ENCODE measurements at places on chromosomes 5 and 9. TPM values are rescaled to one million over a fixed set of nuclear protein-coding genes. Genes with fewer than 3 reads are reported as not detected.

PROB1 gene
- total RNA-seq, result 5.1 TPM

MPDZ gene
- total RNA-seq, result 65.6 TPM

GABRA1 gene
- not detected for total RNA-seq

PRELID1 gene
- 117 TPM for total RNA-seq

ABO gene
- 0.63 TPM for total RNA-seq

ARL14EPL gene
- under 0.01 TPM for total RNA-seq

LRRC70 gene
- 43.4 TPM for total RNA-seq

SLC6A18 gene
- total RNA-seq, result not detected

LMX1B gene
- under 0.01 TPM for total RNA-seq

C6 gene
- total RNA-seq, result not detected

MCCC2 gene
- 29.2 TPM for total RNA-seq

TMEM215 gene
- total RNA-seq, result not detected

BAAT gene
- total RNA-seq, result not detected

KCNV2 gene
- total RNA-seq, result not detected

SPATA31A3 gene
- not detected for total RNA-seq

GDF9 gene
- total RNA-seq, result not detected

SHOC1 gene
- total RNA-seq, result not detected

NUTM2G gene
- total RNA-seq, result not detected

PCDHB9 gene
- total RNA-seq, result 0.13 TPM

RGS7BP gene
- 0.13 TPM for total RNA-seq

SLC27A4 gene
- 19.9 TPM for total RNA-seq

Measured in dermis microvascular lymphatic vessel endothelial cell (primary cell).